ENCODE measurements at places on chromosomes 16 and 17.

GRCh38 chr16:19458722-19459379 lies 41.2 kb downstream of the TMC5 start:
- DNase-seq = no peak

- no peak for DNase-seq
Observed at GRCh38 chr17:219696-220095, 38.2 kb upstream of the DOC2B start.

DNA sequence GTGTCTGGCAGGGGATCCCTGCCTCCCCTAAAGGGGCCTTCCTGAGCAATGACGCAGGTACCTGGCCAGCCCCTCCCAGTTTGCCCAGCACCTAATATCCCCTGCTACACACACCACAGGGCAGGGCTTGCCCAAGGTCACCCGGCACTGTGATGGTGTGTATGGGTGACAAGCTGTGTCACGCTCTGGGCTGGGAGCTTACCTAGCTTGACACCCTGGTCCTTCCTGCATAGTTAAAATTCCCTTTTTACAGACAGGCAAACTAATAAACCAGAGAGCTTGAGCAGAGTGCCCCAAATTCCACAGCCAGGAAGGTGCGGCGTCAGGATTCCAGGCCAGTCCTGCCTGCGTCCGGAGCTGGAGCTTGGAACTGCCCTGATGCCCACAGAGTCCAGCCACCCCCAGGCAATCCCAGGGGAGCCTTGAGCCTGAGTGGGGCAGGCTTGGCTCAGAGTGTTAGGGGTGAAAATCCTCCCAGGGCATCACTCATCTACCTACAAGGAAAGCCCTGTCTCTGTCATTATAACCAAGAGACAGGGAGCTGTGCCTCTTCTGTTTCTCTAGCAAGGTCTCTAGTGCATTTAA lies 18.1 kb downstream of the MMP15 start:
- no peak for DNase-seq

GRCh38 chr17:4941319-4941610 lies 1.2 kb downstream of the RNF167 start:
- no peak for DNase-seq

GRCh38 chr17:1630662-1631061 lies 2.0 kb upstream of the SLC43A2 start:
- no peak for DNase-seq
